LNCaP clone FGC (cell line): ENCODE measurements at places on chromosomes 13 and 19.

DNA sequence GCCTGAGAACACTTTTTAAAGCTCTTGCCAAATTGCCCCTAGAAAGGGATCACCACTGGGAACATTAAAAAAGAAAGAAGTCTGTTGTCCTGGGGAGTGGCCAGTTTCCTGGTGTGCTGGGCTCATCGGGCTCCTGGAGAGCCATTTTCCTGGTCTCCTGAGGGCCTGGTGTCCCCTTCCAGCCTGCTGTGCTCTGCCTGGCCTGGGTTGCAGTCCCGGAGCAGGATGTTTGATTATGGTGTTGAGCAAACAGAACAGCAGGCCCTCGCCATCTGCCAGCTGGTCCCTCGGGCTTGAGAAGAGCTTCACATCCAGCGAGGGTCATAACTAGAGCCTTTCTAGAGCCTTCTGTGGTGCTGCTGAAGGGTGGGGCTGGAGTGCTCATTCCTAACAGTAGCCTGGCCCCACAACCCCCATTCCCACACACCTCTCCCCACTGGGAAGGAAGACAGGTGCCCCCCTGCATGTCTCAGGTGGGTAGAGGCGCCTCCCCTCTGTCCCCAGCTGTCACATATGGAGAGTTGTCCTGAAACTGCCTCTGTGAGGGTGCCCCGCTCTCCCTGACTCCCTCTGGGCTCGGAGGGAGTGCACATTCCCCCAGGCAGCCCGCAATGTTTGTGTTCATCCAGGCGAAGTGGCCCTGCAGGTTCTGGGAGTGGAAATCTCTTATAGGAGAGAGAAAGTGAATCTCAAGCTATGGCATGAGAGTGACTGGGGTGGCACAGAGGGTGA, 151.1 kb downstream of the SIPA1L3 start:
- peak; percentile 91 for DNase-seq

DNA sequence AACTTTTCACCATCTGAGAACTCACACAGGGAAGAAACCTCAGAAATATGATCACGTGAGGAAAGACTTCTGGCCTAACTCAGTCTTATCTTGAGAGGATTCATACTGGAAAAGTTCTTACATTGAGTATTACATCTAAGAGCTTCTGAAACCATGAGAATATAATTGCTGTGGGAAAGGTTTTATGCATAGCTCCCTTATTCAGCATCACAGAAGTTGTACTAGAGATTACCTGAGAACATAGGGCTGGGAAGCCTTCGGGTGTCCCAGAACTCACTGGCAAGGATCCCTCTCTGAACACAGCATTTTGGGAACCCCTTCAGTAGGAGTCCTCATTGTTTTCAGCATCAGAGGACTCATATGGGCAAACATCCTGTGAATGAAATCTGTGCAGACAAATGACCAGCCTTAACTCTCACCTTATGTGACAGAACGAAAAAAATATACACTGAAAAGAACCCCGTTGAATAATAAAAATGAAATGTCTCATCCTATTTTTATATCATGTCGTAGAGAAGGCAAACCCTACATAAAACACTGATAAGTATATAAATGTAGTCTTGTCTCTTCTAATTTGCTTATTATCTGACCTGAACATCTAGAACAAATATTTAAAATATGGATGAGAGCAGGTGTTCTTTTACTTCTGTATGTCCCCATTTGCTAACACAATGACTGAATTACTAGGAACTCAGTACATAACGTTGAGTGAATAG, 14.2 kb downstream of the ZNF274 start:
- no peak for DNase-seq

DNA sequence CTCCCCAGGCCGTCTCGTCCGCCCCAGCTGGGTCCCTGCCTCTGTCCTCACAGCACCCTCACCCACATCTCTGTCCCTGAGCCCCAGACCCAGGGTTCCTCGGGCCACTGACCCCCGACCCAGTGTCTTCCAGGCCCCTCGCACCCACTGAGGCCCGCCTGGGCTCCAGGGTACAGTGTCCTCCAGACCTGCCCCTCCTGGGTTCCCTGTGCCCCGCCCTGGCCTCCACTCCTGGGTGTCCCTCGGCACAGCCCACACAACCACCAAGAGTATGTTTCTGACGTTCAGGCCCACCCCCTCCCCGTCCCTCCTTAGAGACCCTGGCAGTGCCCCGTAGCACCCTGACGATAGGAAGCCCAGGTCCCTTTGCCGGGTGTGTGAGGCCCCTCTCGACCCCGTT, 22.6 kb upstream of the NCCRP1 start:
- no peak for DNase-seq

- no peak for DNase-seq
Observed at GRCh38 chr13:44549476-44549875, 26.7 kb downstream of the TSC22D1 start.

- no peak for DNase-seq
Observed at GRCh38 chr13:37011002-37011401, 10.4 kb downstream of the EXOSC8 start.

GRCh38 chr13:98994896-98995295, 17.0 kb upstream of the DOCK9 start:
- no peak for DNase-seq

DNA sequence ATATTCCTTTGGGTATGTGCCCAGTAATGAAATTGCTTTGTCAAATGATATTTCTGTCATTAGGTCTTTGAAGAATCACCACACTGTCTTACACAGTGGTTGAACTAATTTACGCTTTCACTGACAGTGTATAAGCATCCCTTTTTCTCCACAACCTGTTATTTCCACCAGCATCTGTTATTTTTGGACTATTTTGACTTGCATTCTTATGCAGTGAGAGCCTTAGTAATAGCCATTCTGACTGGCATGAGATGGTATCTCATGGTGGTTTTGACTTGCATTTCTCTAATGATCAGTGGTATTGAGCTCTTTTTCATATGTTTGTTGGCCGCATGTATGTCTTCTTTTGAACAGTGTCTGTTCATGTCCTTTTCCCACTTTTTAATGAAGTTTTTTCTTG, 92.0 kb upstream of the SPATA13 start:
- no peak for DNase-seq

DNA sequence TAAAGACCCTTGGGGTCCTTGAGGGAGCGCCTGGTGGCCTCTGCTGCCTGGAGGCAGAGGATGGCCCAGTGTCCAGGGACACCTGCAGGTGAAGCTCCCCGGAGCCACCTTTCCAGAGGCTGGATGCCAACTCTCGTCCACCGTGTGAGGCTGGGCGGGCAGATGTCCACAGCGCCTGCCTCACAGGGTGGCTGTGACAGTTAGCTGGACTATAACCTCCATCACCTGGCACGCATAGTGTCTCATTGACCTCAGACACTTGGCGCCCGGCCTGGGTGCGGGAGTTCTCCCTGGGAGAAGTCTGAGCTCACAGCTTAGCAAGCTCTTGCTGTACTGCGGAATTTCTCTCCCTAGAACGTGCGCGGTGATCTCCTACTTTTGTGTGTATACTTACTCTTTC, 9.8 kb downstream of the BICRA start:
- peak; percentile 35 for DNase-seq
